ENCODE measurements at places on chromosomes 1 and 21.

- DNase-seq, result peak; percentile 5
These were observed 90.5 kb downstream of the LIPI start for GRCh38 chr21:14120091-14120734.

DNA sequence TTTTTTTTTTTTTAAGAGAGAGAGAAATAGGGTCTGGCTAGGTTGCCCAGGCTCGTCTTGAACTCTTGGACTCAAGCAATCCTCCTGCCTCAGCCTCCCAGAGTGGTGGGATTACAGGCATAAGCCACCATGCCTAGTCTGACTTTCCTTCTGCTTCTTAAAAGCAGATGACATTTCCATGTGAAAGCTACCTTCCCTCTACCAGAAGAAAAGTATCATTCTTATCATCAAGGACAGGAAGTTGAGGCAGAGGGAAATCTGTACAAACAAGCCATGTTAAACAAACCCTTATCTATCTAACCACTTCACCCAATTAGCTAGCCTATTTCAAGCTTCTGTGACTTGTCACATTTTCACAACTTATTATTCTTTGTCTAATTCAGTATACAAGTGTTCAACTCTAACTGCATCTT lies 54.8 kb downstream of the SAMSN1 start:
- DNase-seq, result no peak

GRCh38 chr21:42835611-42836401 lies 43.5 kb downstream of the WDR4 start:
- no peak for DNase-seq

GRCh38 chr1:159598196-159598595 lies 10.6 kb downstream of the APCS start:
- DNase-seq, result no peak
